ENCODE measurements at places on chromosomes 13 and 19.

DNA sequence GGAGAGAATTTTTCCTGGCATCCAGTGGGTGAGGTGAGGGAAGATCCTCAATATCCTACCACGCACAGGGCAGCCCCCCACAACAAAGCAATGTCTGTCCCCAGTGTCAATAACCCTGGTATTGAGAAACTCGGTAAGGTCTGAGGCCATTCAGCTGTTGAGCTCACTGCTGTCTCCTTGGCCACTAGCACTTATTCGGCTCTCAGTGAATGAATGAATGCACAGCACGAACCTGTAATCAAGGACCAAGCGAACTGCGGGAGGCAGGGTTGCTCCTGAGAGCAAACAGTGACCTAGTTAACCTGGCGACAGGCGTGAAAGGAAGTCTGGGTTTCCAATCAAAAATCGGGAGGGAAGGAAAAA lies 640 bp downstream of the ZSCAN5A start:
- no peak for DNase-seq

DNA sequence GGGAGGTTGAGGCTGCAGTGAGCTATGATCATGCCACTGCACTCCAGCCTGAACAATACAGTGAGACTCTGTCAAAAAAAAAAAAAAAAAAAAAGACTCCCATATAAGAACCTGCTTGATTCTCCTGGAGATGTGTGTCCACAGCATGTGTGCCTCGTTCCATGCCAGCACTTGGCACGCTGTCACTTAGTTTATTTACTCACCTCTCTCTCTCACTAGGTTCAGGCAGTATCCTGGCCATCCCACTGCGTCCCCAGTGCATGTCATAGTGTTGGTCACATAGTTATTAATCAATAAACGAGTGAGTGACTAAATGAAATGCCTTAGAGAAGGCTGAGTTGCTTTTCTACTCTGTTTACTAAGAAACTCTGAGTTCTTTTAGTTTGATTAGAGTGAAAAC lies 79.1 kb upstream of the GPR12 start:
- DNase-seq = no peak

DNA sequence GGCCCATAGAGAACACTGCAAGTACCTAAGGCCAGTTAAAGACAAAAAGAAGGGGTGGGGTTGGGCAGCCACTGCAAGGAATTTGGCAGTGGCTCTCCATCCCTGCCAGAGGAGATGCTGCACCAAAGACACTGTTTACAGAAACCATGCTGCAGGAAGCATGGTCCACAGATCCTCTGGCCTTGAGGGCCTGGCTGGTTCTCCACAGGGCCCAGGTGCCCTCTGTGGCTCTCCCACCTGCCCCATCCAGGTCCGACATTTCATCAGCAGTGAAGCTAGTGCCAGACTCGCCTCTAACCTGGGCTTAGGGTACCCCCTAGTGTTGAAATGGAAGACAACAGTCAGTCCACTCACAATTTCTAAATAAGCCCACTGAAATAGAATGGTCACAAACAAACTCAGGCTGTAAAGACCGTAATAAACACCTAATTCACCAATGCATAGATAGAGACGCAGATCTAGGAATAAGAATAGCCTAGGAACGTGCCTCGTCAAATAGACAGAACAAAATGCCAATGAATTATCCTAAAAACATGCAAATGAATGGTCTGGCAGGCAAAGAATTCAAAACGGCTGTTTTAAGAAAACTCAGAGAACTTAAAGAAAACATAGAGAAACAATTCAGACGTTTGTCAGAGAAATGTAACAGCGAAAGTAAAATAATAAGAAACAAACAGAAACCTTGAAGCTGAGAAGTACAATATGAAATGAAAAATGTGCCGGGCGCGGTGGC lies 23.3 kb downstream of the LYPD4 start:
- peak; percentile 83 for DNase-seq

DNA sequence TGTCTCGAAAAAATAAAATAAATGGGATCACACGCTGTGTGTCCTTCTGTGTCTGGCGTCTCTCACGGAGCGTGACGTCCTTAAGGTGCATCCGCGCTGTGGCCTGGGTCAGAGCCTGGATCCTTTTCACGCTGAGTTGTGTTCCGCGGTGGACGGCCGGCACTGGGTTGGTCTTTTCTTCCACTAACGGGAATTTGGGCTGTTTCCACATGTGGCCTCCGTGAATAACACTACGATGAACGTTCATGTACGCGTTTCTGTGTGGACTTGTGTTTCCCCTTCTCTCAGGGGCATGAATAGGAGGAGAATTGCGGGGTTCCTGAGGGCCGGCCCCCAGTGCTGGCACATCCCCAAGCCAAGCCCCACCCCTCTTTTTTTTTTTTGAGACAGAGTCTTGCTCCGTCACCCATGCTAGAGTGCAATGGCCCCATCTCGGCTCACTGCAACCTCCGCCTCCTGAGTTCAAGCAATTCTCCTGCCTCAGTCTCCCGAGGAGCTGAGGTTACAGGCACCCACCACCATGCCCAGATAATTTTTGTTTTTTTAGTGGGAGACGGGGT lies 6.2 kb upstream of the PTBP1 start:
- no peak for DNase-seq

DNA sequence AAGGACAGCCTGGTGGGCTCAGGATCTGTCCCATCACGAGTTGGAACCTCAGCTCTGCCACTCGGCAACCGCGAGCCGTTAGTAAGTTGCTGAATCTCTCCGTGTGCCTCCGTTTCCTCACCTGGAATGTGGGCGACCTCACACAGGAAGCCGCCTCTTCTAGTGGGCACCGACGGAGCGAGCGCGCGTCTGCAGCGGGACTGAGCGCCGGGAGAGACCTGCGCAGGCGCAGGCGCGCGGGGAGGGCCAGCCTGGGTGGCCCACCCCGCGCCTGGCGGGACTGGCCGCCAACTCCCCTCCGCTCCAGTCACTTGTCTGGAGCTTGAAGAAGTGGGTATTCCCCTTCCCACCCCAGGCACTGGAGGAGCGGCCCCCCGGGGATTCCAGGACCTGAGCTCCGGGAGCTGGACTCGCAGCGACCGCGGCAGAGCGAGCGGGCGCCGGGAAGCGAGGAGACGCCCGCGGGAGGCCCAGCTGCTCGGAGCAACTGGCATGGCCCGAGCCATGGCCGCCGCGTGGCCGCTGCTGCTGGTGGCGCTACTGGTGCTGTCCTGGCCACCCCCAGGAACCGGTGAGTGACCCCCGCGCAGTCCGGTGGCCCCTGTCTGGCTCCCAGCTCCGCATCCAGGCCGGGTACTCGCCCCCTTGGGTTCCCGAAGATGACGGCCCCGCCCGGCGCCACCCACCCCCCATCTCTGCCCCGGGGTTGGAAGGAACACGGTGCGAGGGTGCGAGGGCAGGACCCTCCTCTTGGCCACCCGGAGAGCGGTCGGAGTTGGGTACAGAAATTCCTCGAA lies at the start of gene PVR:
Gene PVR, plus strand, starts transcription at position 306 of the 797 bp plus-strand sequence. Its CDS starts 187 bp downstream, at position 493.
- DNase-seq = peak; percentile 68

DNA sequence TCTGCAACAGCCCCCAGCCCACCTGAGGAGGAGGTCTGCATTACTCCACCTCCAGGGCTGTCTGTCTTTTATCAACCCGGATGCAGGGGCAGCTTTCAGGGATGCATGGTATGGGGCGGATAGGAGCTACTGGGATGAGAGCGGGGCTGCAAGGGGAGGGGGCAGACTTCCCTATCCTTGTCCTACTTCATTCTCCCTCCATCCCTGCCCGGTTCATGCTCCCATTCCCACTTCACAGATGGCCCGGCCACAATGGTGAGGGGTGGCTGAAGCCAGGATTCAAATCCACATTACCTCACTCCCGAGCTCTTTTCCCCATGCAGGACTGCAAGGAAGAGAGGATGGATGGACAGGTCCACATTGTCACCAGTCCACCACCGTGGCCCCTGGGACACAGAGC lies 40.5 kb upstream of the VSTM2B start:
- no peak for DNase-seq

GRCh38 chr13:112704308-112705145 lies 14.7 kb downstream of the ATP11A start:
- DNase-seq = no peak

GRCh38 chr13:97196340-97196739 lies 25.8 kb upstream of the MBNL2 start:
- DNase-seq = no peak

GRCh38 chr19:15144046-15144646 lies 36.9 kb downstream of the SYDE1 start:
- no peak for DNase-seq

GRCh38 chr19:1089891-1090290 lies 5.3 kb downstream of the POLR2E start:
- DNase-seq = no peak
